ENCODE measurements at places on chromosomes 1 and 21. TPM values are rescaled to one million over a fixed set of nuclear protein-coding genes. Genes with fewer than 3 reads are reported as not detected.

Gene CR1L
- polyA plus RNA-seq = not detected

Gene ATPAF1
- polyA plus RNA-seq = 36.3 TPM

Gene VHLL
- not detected for polyA plus RNA-seq

Gene MAEL
- 0.18 TPM for polyA plus RNA-seq

Gene BSND
- polyA plus RNA-seq = not detected

All from urinary bladder (tissue), 4 donors.